ENCODE measurements at places on chromosomes 3 and 15.

- no peak for DNase-seq
Observed at GRCh38 chr3:169250000-169250399, 413.5 kb downstream of the MECOM start.

- no peak for DNase-seq
Observed at GRCh38 chr3:63624941-63625560, 27.4 kb upstream of the SNTN start.

DNA sequence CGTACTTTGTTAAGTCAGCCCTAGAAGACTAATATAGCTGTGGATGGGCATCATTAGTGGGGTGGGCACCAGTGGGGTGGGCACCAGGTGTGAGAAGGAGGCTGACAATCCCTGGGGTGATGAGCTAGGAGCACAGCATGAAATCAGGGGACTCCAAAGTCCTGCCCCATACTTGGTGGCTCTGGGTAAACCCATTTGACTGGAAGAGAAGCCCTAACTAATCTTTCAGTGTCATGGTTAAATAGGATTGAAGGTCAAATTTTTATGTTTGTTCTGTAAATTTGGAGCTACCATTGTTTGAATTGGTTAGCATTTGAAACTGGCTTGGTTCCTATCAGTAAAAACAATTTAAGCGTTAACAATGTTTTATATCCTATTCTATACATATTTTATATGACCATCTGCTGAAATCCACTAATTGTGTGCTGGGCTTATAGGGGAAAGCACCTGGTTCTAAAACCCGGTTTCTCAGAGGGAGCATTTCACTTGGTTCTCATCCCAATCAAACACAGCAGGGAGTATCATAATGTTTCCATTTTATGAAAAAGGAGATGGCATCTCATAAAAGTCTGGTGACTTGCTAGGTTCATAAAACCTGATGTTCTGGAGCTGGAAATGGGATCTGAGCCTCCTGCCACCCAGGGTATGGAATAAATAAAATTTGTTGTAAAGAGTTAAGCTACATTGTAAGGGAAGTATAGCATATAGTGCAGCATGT, 87.7 kb upstream of the HACD2 start:
- DNase-seq = no peak

GRCh38 chr3:111285184-111285538, 213.5 kb downstream of the NECTIN3 start:
- no peak for DNase-seq

DNA sequence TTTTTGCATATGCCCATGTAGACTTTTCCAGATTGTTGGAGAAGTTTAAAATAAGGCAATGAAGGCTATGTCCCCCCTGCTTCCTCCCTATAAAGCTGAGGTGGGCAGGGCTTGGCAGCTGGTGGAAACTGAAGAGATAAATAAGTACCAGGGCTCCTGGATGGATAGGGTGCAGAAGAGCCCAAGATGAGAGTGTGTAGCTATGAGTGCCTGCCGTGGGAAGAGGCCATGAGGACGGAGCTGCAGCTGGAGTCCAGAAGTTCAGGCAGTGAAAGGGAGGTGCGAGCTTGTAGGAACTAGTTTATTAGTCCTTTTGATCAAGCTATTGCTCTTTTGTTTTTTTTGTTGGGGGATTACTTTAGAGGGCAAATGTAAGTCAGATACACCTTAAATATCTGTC, 52.4 kb downstream of the PHLDB2 start:
- DNase-seq = no peak

- no peak for DNase-seq
Observed at GRCh38 chr15:88469321-88469720, 1.8 kb downstream of the MRPS11 start.

DNA sequence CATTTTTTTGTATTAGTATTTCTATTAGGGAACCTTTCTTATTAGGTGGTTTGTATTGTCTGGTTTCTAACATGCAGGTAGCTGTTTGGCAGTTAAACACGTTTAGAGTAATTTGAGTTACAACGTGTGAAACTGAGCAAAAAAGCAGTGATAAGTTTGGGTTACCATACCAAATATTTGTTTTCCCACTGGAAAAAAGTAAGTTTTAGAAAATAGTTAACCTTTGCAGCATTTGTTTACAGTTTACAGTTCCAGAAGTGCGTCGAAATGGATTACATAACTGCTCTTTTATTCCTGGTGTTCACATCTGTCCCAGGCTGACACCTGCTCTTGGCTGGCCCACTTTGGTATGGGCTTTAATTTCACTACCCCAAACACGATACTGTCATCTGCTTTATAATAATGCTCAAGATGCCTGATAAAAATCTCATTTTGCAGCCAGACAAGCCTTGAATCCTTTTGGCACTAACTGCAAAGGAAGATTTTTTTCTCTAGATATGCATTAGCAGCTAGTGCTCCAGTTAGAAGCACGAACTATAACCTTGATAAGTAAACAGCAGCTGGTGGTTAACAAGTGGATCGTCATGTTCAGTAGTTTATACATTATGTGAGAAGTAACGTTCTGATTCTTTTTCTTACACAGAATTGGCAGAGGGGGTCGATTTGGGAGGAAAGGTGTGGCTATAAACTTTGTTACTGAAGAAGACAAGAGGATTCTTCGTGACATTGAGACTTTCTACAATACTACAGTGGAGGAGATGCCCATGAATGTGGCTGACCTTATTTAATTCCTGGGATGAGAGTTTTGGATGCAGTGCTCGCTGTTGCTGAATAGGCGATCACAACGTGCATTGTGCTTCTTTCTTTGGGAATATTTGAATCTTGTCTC, 5.3 kb downstream of the EIF4A2 start:
- DNase-seq = no peak

Measured in activated CD8-positive, alpha-beta T cell treated with anti-CD3 and anti-CD28 coated beads for 36 hours (primary cell).